ENCODE measurements at places on chromosomes 12 and 14.

DNA sequence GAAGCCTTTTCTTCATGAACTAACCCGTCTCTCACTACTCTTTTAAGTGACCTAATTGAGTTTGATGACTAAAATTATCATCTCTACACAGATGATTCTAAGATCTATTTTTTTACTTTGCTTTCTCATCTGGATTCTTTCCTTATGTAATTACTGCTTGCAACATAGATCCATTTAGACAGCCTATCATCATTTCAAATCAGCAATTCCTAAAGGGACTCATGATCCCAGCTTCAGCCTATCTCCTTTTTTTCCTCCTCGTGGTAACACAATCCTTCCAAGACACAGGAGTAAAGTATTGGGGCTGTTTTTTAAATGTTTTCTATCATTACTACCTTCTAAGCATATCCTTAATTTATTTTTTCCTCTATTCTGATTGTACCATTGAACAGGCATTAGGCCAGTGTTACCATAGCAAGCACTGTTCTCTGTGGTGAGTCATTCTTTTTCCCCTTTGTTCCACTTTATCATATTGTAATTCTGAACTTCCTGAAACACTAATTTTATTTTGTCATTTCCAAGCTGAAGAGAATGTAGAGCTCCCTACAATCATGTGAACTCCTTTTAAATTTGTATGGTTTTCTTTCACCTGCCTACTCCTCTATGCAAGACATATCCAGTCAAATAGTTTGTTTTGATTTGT, 190.4 kb upstream of the FAR2 start:
- DNase-seq, result no peak

DNA sequence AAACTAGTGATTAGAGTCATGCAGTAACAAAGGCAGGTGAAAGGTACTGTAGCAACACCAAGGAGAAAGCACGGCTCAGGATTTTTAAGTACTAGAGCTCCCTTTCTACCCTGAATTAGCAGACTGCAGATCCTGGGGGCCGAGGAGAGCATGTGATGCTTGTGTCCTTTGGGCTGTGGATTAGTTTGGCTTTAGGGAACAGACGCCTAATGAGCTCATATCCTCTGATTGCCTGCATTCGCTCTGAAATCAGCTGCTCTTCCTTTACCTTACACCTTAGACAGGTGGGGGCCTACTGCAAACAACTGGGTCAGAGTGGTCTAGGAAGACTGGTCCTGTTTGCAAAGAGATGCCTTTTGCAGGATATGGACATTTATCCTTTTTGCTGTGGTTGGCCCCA, 2.2 kb downstream of the PIP4K2C start:
- DNase-seq, result no peak

GRCh38 chr12:66692170-66692569, 13.3 kb upstream of the GRIP1 start:
- no peak for DNase-seq

GRCh38 chr12:106122004-106122403, 16.8 kb downstream of the NUAK1 start:
- DNase-seq, result no peak

GRCh38 chr12:131700271-131700670, 10.6 kb upstream of the SFSWAP start:
- DNase-seq, result no peak

Measured in heart right ventricle (tissue), 16 donors.